ENCODE measurements at places on chromosomes 7 and 10. TPM values are rescaled to one million over a fixed set of nuclear protein-coding genes. Genes with fewer than 3 reads are reported as not detected.

GIMAP4 gene
- not detected for total RNA-seq

RBM20 gene
- not detected for total RNA-seq

HMX3 gene
- total RNA-seq: not detected

GTPBP10 gene
- total RNA-seq: 21.3 TPM

UTF1 gene
- not detected for total RNA-seq

OR2A12 gene
- not detected for total RNA-seq

DNA sequence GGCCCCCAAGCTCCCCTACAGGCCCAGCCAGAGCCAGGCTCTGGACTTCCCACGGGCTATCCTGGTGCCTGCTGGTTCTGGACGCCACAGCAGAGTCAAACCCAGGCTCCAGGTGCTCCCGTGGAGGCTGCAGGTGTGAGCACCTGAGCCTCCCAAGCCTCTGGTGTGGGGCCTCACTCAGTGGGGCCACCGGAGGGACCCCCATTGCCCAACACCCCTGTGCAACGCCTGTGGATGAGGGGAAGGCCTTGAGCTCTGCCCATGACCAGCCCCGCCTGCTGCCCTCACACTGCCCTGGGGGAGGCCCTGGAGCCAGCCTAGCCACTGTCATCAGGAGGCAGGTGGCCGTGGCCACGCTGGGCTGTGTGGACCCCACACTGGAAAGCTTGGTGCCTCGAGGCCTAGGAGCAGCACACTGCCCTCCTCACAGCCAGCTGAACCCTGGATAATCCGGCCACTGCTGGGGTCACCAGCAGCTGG, 229.3 kb downstream of the MAD1L1 start:
- no peaks in the 10 kb centered on the region for H3K27me3 ChIP-seq
- no peak for DNase-seq
- no peaks in the 10 kb centered on the region for H3K4me1 ChIP-seq
- no peak overlapping the region for H3K27ac ChIP-seq
- H3K4me3 ChIP-seq: no peak overlapping the region

DNA sequence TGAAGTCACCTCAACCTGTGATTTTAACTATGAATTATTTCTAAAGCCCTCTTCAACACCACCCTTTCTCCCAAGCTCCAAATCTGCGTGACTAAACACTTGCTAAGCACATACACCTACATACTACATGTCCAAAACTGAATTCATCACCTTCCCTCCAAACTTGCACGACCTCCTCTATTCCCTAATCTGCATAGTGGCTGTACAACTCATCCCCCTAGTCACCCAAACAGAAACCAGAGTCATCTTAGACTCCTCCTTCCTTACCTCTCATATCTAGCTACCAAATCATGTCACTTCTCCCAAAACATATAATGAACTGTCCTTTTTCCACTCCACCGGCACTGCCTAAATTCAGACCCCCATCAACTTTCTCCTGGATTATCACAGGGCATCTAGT, 16.2 kb downstream of the ARHGAP21 start:
- H3K27ac ChIP-seq: no peak overlapping the region
- no peak overlapping the region for H3K4me3 ChIP-seq
- no peaks in the 10 kb centered on the region for H3K36me3 ChIP-seq
- H3K4me1 ChIP-seq: peaks cover 37% of the 10 kb centered on the region
- H3K27me3 ChIP-seq: no peaks in the 10 kb centered on the region

DNA sequence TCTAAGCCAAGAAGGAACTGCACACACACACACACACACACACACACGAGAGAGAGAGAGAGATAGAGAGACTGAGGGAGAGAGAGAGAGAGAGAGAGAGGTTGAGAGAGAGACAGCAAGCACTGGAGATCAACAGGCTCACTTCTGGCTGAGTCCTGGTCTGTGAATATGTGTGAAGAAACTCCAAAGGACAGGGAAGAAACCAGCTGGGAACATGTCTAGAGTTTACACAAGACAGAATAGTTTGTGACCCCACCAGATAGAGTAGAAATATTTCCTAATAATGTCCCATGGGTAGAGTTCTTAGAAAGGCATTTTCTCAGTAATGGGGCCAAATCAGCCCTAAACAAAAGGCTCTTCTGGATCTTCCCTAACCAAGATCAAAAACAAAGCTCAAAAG, 155.5 kb upstream of the IGFBP3 start:
- no peak overlapping the region for H3K27ac ChIP-seq
- H3K4me3 ChIP-seq: no peak overlapping the region
- peaks cover 41% of the 10 kb centered on the region for H3K4me1 ChIP-seq

DNA sequence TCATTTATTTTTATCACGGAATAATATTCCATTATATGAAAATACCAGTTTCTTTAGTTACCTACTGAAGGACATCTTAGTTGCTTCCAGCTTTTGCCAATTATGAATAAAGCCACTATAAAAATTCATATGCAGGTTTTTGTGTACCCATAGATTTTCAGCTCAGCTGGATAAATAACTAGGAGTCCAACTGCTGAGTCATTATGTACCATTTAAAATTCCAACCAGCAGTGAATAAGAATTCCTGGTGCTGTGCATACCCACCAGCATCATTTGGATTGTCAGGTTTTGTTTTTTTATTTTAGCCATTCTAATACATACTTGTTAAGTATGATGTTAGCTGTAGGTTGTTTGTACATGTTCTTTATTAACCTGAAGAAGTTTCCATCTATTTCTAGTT, 14.5 kb downstream of the FAM24B start:
- H3K27me3 ChIP-seq: no peaks in the 10 kb centered on the region
- peaks cover 32% of the 10 kb centered on the region for H3K36me3 ChIP-seq
- peaks cover 75% of the 10 kb centered on the region for H3K4me1 ChIP-seq
- peak overlapping the region; percentile 11 for H3K4me3 ChIP-seq

GRCh38 chr7:142855756-142856564, 1.1 kb downstream of the EPHB6 start:
- H3K27me3 ChIP-seq: peaks cover 18% of the 10 kb centered on the region
- H3K27ac ChIP-seq: no peak overlapping the region
- H3K4me3 ChIP-seq: peak overlapping the region; percentile 55
- H3K36me3 ChIP-seq: no peaks in the 10 kb centered on the region
- H3K4me1 ChIP-seq: peaks cover 16% of the 10 kb centered on the region

DNA sequence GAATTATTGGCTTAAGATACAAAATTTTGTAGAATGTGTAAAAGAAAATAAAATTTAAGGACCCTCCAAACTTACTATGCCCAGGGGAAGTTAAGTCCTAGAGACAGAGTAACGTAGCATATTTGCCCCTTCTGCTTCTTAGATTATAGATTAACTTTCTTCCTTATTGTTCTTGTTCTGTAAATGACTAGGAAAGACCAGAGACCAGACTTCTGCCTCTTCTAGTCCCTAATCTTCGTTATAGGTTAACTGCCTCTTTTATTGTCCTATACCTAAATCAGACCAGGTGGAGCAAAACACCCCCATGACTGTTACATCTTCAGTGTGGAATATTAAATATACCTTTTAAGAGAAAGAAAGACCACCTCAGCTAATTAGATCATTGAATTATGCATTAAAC, 160.5 kb downstream of the PHTF2 start:
- no peak overlapping the region for H3K27ac ChIP-seq

DNA sequence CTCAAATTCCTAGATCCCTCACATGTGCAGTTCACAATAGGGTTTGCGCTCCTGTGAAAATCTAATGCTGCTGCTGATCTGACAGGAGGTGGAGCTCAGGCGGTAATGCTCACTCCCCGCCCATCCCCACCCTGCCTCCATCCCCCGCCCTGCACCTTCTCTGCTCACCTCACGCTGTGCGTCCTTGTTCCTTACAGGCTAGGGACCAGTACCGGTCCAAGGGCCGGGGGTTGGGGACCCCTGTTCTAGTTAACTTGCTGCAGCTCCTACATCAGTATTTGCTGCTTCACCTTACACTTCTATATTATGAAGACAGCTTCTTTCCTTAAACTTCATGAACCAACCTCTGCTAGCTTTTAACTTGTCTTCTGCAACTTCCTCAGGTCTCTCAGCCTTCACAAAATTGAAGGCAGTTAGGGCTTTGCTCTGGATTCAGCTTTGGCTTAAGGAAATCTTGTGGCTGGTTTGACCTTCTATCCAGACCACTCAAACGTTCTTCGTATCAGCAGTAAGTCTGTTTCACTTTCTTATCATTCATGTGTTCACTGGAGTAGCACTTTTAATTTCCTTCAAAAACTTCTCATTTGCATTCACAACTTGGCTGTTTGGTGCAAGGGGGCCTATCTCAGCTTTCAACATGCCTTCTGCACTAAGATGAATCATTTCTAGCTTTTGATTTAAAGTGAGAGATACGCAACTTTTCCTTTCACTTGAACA, 1.7 kb upstream of the TNKS2 start:
- peaks cover 36% of the 10 kb centered on the region for H3K4me1 ChIP-seq
- no peak overlapping the region for H3K27ac ChIP-seq
- peaks cover 16% of the 10 kb centered on the region for H3K36me3 ChIP-seq
- DNase-seq: no peak
- peaks cover 3% of the 10 kb centered on the region for H3K27me3 ChIP-seq
- peak overlapping the region; percentile 91 for H3K4me3 ChIP-seq

DNA sequence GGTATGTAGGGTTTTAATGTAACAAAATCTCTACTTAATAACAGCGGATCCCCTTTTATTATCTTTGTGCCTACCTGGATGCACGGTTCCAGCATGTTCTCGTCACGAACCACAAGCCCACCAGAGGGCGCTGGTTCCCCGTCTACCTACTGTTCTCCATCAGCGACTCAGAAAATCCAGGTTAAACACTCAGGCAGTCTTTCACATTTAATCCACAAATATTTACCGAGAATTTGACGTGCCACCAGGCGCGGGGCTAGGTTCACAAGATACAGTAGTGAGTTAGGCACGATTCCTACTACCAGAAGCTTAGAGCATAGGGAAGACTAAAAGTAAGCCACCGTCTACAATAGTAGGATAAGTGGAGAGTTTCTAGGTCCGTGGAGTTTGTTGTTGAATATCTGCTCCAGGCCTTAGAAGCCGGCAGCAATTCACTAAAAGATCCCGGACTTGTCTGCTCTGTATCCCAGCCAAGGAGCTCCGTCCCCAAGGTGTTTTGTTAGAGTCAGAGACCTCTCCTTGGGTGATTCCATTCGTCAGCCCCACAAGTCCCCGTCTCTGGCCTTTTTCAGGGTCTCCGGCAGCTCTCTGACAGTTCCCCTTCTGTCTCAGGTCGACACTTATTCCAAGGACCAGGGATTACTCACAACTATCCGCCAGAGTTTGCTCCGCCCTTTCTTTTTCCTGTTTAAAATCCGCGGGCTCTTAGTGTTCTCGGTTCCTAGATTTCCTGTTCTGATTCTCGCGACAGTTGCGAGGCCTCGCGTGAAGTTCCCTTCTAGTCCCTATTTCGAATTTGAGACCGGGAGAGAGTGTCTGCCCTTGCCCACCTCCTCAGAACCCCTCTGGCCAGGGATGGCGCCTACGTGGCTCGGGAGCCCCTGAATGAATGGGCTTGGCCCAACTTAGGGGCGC, 1.5 kb upstream of the KAZALD1 start:
- H3K27ac ChIP-seq: peak overlapping the region; percentile 98
- DNase-seq: peak; percentile 94
- H3K4me3 ChIP-seq: peak overlapping the region; percentile 91
- H3K27me3 ChIP-seq: peaks cover 1% of the 10 kb centered on the region
- no peaks in the 10 kb centered on the region for H3K36me3 ChIP-seq
- H3K4me1 ChIP-seq: peaks cover 44% of the 10 kb centered on the region

- peaks cover 21% of the 10 kb centered on the region for H3K4me1 ChIP-seq
- H3K36me3 ChIP-seq: no peaks in the 10 kb centered on the region
- DNase-seq: no peak
Measured at GRCh38 chr10:33796680-33797079, 462.2 kb upstream of the NRP1 start.

DNA sequence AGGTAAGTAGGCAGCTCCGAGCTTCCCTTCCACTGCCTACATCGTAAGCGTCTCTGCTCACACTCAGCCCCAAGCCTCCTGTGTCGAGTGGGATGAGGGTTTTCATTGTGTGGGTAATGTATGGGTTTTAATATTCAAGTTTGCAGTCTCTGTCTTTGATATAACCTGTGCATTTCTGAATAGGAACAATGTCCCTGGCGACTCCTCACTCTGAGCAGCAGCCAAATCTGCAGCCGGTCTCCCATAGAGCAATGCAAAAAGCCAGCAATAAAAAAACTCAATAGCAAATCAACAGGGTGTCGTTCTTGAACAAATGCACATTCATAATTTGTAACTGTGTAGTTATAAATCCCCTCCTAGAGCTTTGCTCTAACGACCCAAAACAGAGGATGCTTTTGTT, 33.4 kb downstream of the PPP1R17 start:
- H3K27me3 ChIP-seq: peaks cover 2% of the 10 kb centered on the region
- no peaks in the 10 kb centered on the region for H3K36me3 ChIP-seq
- no peak overlapping the region for H3K4me3 ChIP-seq
- DNase-seq: no peak

DNA sequence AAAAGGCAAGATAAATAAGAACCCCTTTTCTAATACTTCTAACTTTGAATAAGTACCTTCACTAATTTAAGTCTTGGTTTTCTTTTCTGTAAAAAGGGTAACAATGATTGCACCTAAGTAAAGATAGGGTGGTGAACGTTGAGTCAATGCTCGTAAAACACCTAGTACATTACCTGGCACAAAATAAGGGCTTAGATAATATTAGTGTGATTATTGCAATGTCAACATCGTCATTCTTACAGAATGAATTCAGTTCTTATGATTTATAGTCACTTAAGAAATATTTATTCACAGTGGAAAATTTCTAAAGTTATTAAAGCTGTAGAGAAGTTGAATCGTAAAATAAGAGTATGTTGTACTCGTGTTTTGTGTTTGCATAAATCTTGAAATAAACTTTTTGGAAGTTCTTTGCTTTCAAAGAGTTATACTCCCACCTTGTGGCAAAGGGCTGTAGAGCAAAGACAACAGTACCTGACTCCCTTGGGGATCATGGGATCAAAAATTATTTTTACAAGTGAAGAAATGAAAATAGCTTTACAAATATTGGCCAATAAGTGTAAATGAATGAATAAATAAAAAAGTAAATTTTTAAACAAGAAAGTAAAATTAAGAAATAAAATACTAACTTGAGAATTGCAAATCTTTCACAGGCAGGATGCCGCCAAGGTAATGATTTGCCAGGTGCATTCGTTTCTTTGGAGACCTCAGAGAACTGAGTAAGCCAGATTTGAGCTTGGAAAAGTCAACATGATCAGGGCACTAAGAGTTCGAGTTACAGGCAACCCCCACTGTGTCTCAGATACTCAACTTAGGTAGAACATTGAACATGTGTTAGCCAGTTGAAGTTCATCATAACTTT, 285.8 kb upstream of the CACNA2D1 start:
- DNase-seq: peak; percentile 59
- no peak overlapping the region for H3K27ac ChIP-seq
- H3K36me3 ChIP-seq: no peaks in the 10 kb centered on the region
- no peak overlapping the region for H3K4me3 ChIP-seq

All from HFFc6 (cell line).